Spinal cord (tissue), 10 donors: ENCODE measurements at places on chromosomes 16 and 17.

- no peak for DNase-seq
These were observed 32.4 kb downstream of the SMARCE1 start for GRCh38 chr17:40615068-40615840.

DNA sequence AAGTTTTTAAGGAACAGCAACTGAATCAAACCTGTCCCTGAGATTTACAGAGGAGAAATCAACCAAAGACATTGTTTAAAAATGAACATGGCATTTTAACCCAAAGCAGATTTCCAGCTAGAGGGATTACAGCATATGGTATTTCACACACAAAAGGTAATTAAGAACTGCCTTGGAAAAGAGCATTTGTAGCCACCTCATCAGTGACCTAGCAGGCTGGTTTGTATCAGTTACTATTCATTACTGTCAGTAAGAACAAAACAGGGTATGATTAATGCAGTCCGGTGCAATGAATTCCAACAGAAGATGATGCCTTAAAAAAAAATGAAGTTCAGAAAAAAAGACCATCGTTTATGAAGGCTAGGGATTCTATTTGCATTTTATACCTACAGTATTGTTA, 219.9 kb downstream of the CHD9NB start:
- no peak for DNase-seq

DNA sequence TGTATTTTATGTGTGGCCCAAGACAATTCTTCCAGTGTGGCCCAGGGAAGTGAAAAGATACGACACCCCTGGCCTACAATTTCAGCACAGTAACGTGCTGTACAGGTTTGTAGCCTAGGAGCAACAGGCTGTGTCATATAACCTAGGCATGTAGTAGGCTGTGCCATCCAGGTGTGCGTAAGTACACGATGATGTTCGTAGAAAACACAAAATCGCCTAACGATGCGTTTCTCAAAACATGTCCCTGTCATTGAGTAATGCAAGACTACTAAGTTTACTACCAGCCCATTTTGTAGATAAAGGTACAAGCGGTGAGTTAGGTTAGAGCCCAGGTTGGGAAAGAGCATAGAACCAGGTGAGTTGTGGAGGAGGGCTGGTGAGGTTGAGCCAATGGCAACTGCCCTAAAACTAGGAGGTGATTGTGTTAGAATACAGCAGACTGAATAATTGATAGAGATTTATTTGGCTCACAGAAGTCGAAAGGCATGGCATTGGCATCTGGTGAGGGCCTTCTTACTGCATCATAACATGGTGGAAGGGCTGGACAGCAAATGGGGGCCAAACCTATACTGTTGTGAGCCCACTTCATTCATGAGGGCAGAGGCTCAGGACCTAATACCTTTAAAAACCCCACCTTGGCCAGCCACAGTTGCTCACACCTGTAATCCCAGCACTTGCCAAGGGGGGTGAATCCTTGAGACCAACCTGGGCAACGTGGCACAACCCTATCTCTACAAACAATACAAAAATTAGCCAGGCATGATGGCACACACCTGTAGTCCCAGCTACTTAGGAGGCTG, 4.2 kb downstream of the EIF1 start:
- DNase-seq = no peak

DNA sequence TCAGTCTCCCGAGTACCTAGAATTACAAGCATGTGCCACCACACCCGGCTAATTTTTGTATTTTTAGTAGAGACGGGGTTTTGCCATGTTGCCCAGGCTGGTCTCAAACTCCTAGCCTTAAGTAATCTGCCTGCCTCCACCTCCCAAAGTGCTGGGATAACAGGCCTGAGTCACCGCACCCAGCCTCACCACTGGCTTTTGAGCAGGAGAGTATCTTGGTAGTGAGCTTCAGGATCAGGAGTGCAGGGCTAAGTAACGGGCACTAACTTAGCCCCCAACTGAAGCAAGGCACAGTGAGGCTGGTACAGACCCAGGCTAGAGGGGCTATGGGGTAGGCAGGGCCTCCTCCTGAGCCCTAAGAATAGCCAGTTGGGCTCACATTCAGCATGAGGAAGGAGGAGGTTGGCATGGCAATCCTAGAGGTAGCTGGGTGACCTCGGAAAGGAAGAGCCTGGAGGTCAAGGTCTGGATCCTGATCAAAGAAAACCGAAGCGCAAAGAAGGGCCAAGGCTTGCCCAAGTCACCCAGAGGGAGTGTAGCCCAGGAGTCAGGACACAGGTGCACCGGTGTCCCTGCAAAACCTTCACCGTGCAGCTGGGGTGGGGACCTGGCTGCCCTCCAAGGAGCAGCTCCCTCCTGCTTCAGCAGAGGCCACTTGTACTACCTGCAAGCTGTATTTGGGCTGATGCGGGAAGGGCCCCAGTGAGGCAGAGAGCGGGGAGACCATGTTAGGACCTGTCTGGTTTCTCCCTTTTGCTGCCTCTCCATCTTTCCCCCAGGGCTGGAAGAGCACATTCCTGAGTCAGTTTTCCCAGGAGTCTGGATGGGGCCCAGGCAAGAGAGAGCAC, 1.3 kb upstream of the ADGRG5 start:
- no peak for DNase-seq

DNA sequence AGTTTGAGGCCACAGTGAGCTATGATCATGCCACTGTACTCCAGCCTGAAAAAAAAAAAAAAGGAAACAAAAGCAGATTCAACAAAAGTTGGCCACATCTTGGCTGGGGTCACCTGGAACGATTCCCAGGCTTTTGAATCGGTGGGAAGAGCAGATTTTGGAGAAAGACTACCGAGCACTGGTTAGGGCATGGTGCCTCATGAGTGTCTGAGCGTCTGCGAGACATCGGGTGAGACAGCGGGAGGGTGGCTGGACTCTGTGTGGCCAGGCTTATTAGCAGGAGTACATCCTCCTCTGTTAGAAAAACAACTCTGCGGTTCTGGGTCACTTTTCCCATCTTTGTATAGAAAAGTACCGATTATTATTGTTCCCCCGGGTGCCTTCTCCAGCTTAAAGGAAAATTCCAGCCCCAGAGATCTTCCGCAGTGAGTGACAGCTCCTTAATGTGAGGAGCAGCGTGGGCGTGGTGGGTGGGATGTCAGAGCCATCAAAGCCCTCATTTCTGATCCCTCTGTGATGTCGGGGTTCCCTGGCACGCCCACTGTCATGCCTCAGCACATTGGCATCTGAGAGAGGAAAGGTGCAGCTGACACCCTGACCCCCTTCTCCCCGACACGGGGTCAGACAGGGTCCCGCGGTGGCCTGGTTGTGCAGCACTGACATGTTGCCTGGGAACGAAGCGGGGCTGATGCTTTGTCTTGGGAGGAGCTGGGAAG, 6.9 kb downstream of the RGS9 start:
- no peak for DNase-seq

DNA sequence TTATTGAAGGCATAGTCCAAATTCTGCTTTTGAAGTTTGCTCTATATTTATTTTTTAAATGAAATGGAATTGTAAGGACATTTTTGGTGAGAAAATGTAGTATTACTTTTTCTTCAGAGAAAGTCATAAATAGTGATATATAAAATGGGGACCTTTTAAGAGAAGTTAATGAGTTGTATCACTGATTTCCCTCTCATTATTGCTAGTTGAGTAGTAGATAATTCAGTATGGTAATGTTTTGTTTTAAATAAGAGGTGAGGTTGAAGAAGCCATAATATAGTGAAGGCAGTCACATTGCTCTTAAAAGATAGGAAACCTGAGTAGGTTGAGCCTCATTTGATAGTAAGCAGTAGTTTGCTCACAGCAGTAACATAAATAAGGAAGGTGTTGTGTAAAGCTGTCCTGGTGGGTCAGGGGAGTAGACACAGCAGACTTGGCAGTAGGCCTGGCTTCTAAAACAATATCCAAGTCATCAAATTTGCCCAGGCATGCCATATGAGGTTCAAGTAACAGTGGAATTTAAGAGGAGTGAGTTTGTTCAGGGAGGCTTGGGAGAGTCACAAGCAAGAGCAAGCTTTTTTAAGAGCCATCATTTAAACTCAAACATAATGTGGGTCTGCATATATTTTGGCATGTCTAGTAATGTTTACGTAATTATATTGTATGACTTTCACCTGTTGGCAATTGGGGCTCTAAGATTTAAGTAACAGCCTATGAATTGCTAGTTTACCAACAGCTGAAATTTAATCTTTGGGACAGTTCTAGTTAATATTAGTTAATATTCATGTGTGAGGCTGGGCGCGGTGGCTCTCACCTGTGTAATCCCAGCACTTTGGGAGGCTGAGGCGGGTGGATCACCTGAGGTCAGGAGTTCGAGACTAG, 6.5 kb downstream of the NFATC3 start:
- DNase-seq = no peak

- no peak for DNase-seq
These were observed 13.9 kb downstream of the SLC25A10 start for GRCh38 chr17:81726004-81726403.

GRCh38 chr17:8164815-8165131, 2.0 kb upstream of the VAMP2 start:
- DNase-seq = no peak

- no peak for DNase-seq
These were observed 44.5 kb downstream of the XPO6 start for GRCh38 chr16:28167221-28167620.

DNA sequence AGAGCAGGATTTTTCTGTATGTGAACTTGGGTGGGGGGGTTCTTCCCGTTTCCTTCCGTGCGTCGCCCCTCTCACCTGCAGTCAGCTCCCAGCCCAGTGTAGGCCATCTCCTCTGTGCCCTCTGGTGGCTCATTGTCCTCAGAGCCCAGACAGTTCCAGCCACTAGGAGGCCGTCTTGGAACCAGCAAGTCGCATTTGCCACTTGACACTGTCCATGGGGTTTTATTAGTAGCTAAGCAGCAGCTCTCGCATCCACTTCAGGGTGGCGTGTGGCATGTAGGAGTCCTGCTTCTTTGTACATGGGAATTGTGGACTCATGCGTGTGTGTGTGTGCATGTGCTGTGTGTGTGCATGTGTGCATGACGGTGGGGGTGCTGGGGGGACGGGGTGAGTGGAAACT, 74.0 kb downstream of the SEC14L1 start:
- no peak for DNase-seq

- no peak for DNase-seq
These were observed 8.5 kb downstream of the TIMM22 start for GRCh38 chr17:1005361-1005946.

- no peak for DNase-seq
These were observed 2.5 kb downstream of the PSME3 start for GRCh38 chr17:42835732-42836131.

DNA sequence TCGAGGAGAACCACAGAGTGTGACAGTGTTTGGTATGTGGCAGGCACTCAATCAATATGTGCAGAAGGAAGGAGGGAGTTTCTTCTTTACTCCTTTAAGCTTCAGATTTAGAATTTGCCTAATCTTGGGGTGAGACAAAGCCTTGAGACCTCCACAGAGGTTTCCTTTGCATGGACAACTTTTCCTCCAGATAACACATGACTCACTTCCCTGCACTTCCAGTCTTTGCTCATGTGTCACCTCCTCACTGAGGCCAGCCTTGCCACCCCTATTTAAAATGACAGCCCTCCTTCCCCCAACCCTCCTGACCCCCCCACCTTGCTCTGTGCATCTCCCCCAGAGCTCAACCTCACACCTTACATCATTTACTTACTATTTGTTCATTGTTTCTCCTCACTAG, 17.4 kb upstream of the NOS2 start:
- DNase-seq = no peak

DNA sequence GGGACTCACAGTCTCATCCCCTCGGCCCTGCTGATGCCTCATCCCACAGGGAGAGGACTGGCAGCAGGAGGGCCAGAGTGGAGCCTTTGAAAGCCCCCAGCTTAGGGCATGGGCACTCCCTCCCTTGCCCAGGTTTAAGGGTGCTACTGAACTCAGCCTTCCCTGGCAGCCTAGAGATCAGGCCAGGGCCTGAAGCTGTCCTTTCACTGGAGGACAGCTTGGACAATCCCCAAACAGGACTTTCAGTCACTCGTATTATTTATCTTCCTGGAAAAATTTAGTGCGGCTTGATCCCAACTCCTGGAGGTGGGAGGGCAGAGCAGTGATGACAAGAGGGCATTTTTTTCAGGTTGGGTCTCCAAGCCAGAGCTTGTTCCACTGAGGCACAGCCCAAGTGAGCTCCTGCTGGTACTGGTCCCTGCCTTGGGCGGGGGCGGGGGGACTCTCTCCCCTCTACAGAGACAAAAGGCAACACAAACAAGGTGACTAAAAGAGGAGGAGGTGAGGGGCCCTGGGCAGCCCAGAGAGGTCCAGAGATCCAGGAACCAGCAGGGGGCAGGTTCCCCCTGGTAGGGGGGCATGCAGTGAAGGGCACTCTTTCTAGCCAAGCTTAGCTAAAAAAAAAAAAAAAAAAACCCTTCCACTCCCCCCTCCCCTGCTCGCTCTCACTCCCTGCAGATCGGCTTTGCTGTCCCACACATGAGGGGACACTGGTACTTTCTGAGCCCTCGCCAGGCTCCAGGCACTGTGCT, 1.7 kb downstream of the ZNF385C start:
- no peak for DNase-seq

DNA sequence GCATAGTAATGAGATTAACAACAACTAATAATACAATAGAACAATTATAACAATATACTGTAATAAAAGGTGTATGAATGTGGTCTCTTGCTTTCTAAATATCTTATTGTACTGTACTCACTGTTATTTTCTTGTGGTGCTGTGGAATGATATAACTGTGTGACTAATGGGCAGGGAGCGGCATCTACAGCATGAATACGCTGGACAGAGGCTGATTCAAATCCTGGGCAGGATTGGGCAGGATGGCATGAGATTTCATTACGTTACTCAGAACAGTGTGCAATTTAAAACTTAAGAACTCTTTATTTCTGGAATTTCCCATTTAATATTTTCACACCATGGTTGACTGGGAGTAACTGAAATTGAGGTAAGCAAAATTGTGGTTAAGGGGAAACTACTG, 1239.8 kb upstream of the GOT2 start:
- no peak for DNase-seq

DNA sequence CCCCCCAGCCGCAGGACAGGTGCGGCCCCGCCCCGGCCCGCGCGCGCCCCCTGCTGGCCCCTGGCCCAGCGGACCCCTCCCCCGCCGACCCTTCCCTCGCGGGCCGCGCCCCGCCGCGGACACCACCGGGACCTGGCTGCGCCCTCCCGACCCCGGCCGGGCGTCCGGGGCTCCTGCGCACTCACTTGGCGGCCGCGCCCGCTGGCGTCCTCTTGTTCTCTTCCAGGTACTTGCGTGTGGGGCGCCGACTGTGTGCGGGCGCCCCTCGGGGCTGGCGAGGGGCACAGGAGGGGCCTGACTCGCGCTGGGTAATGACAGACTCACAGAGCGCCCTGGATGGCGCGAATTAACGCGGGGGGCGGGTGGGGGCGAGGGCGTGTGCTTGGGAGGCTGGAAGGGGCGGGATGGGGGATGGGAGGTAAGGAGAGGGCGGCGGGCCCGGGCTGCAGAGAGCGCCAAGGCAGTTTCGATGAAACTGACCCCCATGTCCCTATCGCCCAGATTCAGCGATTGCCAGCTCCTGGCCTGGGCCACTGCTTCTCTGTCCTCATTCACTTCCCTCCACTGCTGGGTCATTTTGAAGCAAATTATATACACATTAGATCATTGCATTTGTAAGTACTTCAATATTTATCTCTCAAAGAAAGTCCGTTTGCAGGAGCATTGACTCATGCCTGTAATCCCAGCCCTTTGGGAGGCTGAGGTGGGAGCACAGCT, 445 bp upstream of the DBNDD1 start:
- DNase-seq = no peak

- DNase-seq = no peak
These were observed 331.4 kb upstream of the WSB1 start for GRCh38 chr17:26962255-26963162.
